Hematopoietic multipotent progenitor cell treated with erythropoietin and hydrocortisone succinate and interleukin-3 and kit ligand, for 4 days (in vitro differentiated cells): ENCODE measurements at places on chromosomes 13 and 19.

DNA sequence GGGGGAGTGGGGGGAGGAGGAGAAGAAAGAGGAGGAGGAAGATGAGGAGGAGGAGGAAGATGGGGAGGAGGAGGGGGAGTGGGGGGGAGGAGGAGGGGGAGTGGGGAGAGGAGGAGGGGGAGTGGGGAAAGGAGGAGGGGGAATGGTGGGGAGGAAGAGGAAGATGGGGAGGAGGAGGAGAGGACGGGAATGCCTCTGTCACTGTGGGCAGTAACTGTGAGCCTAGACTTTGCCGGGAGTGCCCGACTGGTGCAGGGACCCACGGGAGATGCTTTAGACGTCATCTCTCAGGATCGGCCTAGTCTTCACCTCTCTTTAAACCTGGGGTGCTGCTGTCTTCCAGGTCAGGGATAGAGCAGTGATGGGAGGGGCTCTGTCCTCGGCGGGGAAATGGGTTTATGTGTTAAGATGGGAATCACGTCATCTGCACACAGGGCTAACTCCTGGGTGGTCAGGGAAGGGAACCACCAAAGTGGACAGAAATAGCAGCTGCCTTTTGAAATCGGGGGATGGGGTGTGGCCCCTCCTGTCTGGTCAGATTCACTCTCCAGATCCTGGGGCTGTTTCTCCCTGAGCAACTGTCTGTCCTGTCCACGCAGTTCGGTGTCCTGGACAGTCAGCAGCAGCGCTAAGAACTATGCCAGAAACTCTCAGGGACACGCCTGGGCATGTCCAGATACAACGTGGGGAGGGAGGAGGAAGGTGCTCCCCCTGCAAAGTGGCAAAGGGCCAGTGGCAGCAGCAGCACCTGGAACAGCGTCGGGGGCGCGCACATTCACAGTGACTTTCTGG is 26.9 kb downstream of the GAS6 start:
- no peak for DNase-seq

- DNase-seq = no peak
Measured at GRCh38 chr13:41610404-41610803, 153.1 kb downstream of the RGCC start.

DNA sequence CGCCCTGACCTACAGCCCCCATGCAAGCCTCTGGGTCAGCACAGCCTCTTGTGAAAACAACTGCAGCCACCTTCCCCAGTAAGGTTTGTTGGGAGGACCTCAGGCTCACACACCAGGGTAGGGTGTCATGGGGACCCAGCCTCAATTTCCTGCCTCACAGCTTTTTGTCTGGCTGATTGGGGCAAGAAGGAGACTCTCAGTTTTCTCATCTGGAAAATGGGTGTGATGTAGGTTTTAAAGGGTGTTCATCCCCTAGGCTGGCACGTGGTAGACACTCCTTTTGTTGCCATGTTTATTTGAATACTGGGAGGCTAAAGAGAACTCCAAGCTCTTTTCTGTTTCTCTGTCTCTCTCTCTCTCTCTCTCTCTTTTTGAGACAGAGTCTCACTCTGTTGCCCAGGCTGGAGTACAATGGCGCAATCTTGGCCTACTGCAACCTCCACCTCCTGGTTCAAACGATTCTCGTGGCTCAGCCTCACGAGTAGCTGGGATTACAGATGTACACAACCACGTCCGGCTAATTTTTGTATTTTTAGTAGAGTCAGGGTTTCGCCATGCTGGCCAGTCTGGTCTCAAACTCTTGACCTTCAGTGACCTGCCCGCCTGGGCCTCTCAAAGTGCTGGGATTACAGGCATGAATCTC is 18.2 kb upstream of the PLAUR start:
- no peak for DNase-seq

DNA sequence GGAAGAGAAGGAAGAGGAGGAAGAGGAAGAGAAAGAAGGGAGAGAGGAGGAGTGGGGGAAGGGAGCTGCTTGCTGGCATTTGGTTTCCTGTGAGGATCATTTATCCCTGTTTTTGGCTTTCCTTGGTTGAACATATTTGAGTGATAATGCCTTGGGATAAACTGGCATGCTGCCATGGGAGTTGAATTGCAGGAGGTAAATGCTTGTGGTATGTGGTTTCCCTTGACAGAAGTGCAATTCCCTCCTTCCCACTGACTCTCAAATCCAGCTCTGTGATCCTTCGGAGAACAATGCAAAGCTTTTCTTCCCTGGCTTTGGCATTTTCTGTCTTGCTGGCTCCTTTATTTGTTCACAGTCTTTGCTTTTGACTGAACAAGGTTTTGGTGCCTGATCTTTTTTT is 27.2 kb upstream of the CBY2 start:
- no peak for DNase-seq

GRCh38 chr13:114272977-114273376 is 8.4 kb upstream of the UPF3A start:
- no peak for DNase-seq

DNA sequence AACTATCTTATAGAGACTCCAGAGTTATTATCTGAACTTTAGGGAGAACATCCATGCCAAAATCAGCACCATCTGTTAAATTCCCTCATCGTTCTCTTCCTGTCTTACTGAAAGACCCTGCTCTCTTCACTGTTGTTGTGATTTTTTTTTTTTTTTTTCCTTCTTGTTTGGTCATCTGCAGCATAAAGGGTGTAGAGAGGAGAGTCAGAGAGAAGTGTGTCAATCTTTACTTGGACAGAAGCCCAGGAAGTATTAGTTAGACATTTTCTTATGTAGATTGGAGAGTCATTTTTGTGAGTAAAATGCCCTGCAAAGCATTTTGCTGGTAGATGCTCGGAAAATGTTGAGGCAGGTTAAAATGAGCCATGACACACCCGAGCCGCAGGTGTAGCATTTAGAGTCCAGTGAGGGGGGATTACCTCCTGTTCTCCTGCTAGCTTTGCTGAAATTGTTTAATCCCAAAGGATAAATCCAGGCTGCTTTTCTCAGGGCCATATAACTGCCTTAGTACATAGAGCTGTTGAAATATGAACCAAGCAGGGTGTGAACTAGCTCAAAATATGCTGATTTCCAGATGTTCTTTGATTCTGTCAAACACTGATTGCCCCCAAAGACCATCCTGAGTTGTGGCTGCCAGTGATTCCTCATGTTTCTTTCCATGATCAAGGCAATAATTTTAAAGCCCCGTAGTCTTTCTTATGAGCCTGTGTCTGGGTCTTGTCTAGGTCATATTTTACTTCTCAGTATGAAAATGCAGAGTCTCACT is 143.5 kb downstream of the DCT start:
- no peak for DNase-seq

- DNase-seq = no peak
Measured at GRCh38 chr19:14181906-14182305, 24.1 kb downstream of the ADGRL1 start.

GRCh38 chr19:660793-661426 is 2.1 kb downstream of the RNF126 start:
- DNase-seq = no peak

DNA sequence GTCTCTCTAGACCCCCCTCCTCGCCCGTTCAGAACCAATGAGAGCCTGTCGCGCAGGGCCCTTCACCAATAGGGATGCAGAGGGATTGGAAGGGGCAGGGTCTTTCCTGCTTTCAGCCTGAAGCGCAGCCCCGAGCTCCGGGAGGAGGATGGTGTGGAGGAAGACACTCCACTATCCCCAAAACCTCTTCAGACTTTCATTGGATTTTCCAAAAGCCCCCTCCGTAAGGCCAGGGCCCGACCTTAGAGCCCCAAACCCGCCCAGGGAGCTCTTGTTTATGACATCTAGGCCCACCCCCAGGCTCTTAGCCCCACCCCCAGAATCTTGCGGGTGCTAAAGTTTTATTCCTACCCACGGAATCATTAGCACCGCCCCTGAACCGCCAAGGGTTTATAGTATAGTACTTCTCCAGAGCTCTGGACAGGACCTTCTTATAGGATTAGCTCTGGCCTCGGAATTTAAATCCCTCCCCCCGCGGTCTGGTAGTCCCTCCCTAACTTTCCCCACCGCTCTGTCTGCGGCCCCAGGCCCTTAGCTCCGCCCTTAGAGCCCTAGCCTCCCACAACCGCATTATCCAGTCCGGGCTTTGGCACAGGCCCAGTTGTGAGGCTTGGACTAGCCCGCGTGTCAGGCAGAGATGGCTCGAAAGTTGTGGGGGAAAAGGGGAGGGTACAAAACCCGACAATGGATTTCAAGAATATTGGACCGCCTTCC is 6.6 kb upstream of the EML2 start:
- DNase-seq = peak; percentile 97

DNA sequence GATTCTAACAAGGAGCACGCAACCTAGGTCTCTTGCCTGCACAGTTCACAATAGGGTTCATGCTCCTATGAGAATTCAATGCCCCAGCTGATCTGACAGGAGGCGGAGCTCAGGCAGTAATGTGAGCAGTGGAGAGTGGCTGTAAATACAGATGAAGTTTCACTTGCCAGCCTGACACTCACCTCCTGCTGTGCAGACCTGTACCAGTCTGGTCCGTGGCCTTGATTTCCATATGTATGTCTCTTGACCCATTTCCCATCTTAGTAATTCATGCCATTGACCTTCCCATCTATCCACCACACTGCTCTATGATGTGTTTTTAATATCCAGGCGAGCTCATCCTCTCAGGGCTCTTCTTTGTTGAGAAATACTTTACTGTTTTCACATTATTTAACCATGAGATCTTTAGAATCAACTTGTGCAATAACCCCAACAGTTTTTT is 95.2 kb downstream of the LRCH1 start:
- peak; percentile 44 for DNase-seq

- peak; percentile 22 for DNase-seq
Measured at GRCh38 chr13:71274923-71275608, 591.9 kb downstream of the DACH1 start.

- DNase-seq = no peak
Measured at GRCh38 chr13:20997301-20998161, 63.9 kb downstream of the LATS2 start.

GRCh38 chr19:12792051-12792852 is 966 bp downstream of the JUNB start:
- peak; percentile 90 for DNase-seq

DNA sequence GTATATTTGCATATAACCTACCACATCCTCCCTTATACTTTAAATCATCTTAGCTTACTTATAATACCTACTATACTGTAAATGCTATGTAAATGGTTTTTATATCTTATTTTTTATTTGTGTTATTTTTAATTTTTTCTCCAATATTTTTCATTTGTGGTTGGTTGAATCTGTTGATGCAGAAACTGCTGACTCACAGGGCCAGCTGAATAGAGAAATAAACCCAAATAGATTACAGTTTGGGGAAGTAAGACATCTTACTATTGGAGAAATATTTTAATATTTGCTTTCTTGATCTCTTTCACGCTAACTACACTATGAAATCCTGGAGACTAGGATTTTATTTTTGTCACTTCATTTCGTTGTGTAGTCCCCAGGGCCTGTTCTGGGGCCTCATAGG is 7.1 kb downstream of the SMAD9 start:
- DNase-seq = peak; percentile 33

- no peak for DNase-seq
Measured at GRCh38 chr13:49925881-49926418, 10.2 kb downstream of the SPRYD7 start.

- no peak for DNase-seq
Measured at GRCh38 chr13:51275101-51275500, 52.9 kb downstream of the FAM124A start.

- peak; percentile 17 for DNase-seq
Measured at GRCh38 chr13:52743988-52744387, 4.4 kb upstream of the CNMD start.

DNA sequence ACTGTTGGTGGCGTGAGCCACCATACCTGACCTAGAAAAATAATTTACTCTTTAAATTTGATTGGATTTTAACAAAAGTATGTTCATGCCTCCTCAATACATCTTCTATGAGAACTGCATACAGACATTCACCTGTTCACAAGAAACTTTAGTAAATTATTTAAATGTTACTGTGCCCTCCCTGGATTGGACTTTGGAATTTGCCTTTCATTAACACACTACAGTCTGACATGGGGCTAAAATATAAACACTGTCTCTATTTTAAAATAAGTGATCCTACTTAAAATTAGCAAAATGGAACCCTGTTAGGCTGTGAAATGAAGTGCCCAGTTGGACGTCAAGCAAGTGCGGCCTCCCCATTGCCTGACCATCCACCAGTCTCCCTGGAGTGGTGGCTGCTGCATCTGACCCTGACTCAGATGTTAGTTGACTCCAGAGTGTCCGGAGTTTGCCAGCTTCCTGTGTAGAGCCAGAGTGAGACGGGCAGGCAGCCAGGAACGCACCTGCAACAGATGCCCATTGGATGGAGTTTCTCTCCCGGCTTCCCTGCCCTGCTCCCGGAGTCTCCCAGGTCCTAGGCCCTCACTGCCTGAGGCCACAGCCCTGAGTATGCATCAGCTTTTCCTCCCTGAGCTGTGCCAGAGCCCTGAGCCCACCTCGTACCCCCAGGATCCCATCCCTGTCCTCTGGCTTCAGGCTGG is 45.9 kb upstream of the ATP11A start:
- no peak for DNase-seq

GRCh38 chr13:109273326-109273751 is 513.0 kb downstream of the IRS2 start:
- DNase-seq = no peak

- peak; percentile 70 for DNase-seq
Measured at GRCh38 chr19:14091813-14092462, 1.4 kb upstream of the SAMD1 start.

GRCh38 chr13:27605610-27606200 is 14.6 kb downstream of the LNX2 start:
- DNase-seq = peak; percentile 71

GRCh38 chr13:42707586-42707985 is 73.8 kb upstream of the FAM216B start:
- DNase-seq = no peak

DNA sequence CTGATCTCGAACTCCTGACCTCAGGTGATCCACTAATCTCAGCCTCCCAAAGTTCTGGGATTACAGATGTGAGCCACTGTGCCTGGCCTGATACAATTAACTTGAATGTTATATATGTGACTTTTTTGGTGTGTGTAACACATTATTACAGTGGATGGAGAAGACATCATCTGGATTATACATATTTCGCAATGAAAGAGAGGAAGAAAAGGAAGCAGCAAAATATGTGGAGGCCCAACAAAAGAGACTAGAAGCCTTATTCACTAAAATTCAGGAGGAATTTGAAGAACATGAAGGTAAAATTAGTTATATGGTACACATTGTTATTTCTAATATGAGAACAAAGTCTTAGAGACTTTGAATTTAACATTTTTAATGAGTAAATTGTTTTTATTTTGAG is 55.5 kb downstream of the BRCA2 start:
- DNase-seq = no peak
